Esophagus mucosa (tissue), 1 donor: ENCODE measurements at places on chromosomes 11 and 22.

DNA sequence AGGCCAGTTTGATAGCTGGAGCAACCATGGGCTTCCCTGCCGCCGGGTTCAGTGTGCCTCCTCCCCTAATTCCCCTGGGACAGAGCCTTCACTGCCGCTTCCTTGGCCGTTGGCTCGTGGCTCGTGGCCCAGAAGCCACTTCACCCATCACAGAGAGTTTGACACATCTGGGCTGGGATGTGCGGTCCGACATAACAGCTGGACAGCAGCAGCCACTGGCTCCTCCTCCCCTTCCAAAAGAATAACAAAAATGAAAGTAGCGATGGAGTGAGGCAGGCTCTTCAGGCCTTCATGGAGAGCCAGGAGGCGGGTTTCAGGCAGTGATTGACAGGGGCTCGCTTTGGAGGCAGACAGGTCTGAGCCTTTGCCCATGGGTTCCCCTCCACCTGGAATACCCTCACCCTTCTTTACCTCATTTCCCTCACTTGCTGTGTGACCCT lies 8.2 kb downstream of the CREB3L1 start:
- no peak for ATAC-seq

DNA sequence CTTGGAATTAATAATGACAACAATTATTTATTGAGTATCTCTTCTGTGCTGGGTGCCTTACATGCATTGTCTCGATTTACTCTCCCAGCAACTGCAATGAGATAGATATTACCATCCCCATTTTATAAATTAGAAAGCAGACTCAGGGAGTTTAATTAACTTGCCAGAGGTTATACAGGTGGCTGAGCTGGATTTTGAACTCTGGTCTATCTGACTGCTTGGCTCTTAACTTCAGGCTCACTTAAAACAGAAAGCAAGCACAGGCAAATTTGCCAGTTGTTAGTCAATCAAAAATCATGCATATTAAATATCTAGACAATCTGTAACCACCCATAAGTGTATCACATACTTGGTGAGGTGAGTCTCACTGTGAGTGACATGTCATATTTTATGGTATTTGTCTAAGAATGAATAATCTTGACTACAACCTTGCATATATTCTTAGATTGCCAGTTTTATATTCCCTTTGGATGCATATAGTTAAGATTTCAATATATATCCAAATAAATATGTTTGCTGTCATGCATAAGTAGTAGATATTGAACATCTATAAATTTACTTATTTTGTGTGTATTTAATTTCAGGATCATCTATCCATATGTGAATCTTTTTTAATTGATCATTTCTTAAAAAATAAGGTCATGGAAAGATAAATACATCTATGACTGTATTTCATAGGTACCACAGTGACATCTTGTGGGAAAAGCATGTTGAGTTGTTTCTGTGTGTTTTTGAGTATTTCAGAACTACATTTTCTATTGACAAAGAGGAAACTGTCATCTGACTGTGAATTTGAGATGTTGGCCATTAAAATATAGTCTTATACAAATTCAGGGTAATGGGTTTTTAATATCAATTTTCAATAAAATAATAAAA lies 112.0 kb upstream of the ARHGAP42 start:
- peak; percentile 35 for ATAC-seq

GRCh38 chr11:119115484-119116234 lies 5.7 kb upstream of the HINFP start:
- no peak for ATAC-seq

DNA sequence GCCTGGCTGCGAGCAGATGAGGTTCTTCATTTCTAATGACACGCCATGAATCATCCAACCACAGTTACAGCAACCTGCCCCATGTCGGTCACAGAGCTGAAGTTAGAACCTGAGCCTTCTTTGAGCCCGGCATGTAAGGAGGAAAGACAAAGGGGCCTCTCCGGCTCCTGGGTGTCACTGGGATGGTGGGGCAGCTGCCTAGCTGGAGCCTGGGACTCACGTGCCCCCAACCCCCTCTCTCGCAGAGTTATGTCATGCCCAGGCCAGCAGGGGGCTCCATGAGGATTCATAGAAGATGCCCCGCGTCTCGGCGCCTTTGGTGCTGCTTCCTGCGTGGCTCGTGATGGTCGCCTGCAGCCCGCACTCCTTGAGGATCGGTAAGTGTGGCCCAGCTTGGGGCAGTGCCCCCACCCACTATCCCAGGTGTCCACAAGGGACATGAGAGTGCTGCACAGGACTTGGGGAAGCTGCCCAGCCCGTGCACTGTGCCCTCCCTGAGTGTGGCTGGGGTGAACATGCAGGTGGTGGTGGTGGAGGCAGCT lies 148.5 kb downstream of the GRIK4 start:
- peak; percentile 31 for ATAC-seq

GRCh38 chr11:57426439-57426928 lies 437 bp downstream of the SLC43A3 start:
- ATAC-seq = peak; percentile 36

DNA sequence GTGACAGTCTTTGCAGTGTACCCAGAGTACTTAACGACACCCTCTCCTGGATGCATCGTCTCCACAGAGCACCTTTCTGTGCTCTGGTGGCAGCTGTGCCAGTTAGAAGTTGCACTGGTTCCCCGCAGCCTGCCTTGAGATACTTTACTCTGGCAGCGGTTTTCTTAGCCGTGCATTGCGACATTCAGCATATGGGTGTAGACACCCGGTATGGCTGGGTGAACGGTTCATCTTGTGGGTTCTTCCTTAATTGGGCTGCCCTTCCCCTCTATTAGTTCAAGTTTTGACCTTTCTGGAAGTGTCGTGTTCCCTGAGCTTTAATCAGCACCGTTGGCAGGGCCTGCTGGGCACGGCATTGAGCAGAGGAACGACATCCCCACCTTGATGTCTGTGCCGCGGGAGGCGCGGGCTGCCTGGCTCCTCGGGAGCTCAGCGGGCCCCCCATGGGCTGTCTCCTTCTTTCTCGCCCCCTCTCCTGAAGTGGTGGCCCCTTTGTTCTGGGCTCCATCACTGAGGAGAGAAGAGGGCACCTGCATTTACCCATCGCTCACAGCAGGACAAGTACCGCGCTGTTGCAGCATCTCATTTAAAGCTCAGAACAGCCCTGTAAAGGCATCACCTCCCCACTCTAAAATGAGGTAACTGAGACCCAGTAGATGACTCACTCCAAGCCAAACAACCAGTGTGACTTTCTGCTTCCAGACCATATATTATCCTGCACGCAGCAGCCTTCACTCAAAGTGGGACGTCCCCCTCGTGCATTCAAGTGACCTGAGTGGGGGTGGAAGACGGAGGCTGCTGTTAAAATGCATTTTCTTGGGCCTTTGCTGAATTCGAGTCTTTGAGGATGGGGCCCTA lies 13.3 kb downstream of the FAM83F start:
- peak; percentile 50 for ATAC-seq

DNA sequence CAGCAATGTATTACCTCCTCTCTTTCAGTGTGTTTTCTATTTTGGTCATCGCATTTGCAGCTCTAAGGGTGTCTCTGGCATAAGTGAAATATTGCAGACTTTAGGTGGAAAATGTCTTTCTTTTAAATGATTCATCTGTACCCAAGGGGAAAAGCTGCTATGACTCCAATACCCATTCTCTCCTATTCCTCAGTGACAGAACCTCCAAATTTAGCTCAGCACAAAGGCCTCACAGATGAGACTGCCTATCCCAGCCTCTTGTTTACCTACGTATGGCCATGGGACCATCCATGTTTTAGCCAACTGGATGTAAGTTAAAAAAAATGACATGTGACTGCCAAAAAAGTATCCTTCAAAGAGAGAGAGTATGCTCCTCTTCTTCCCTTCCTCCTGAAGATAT lies 7.9 kb downstream of the MTMR2 start:
- no peak for ATAC-seq
